ENCODE measurements at places on chromosomes 6 and 20.

GRCh38 chr20:57860576-57860975 is 150.8 kb upstream of the PMEPA1 start:
- no peak for DNase-seq

DNA sequence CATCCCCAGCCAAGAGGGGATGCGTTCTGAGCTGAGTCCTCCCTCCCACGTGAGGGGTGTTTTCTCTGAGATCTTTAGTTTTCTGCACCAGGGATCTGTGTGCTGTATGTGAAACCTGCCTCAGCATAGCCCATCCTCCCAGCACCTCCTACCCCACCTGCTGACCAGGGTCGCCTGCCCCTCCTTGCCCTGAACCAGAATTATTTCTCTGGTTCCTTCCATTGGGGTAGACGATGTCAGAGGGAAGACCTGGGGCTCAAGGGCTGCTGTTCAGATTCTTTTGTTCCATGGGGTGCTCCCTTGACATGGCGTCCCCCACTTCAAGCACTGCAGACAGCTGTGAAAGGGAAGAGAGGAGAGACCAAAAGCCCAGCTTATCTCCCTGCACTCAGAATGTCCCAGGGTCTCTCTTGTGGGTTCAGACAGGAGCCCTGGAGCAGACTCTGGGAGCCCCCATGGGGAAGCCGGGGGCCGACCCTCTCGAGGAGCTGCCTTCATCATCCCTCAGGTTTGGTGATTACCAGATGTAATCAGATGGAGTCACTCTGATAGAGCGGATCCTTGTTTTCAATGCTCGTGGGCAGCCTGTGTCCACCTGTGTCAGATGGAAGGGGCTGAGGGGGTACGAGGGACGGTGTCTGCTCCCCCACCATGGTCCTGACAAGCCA is 74.3 kb downstream of the ERMARD start:
- no peak for DNase-seq

DNA sequence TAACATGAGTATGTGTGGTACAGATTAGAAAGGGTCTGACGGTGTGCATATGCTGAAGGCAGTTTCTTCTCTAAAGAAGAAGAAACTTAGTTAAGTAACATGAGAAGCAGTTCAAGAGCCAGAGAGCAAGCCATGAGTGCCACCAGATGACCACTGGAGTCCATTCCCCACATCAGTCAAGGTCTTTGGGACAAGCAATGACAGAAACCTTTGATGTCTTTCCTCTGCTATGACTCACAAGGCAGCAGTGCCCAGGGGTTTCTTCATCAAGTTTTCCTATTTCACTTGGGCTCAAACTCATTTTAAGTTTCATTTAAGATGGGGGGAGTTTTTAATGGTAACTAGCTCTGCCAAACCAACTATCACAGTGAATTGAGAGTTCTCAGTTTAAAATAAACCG is 303.8 kb upstream of the TBX18 start:
- DNase-seq = no peak

DNA sequence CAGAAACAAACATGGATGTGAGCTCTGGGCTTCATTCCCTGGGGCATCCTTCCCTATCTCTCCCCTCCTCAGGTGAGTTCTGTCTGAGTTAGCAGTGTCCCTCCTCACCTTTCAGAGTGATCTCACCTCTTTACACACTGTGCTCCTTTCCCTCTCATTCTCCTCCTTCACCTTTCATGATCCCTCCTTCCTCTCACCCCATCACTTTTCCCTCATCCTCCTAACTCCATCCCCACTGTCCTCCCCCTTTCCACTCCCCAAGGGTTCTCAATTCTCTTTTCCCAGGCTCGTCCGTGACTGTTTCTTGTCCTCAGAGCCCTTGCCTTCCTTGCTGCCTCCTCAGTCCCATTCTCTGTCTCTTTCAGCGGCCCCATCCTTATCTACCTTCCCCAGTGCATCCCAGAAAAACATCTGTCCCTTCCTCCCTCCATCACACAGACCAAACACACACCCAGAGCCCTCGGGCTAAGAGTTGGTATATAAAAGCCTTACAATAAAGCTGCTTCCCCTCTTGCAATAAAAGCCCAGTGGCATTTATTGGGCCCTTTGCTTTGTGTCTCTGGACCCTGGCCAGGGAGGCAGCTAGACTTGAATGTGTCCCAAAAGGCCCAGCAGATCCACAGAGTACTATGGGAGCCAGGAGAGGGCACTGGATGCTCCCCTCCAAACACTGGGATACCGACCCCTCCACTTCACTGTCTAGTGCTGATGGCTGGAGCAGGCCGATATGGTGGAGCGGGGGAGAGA is 1.9 kb downstream of the RNF39 start:
- no peak for DNase-seq

- DNase-seq = no peak
These were observed 13.8 kb downstream of the ECT2L start for GRCh38 chr6:138809677-138810076.

DNA sequence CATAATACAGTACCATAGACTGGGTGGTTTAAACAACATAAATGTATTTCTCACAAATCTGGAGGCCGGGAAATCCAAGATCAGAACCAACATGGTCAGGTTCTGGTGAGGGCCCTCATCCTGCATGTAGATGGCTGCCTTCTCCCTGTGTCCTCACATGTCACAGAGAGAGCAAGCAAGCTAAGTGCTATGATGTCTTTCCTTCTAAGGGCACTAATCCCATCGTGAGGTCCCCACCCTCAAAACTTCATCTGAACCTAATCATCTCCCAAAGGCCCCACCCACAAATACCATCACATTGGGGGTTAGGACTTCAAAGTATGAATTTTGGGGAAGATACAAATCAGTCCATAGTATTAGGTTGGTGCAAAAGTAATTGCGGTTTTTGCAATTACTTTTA is 56.8 kb downstream of the CCDC170 start:
- no peak for DNase-seq

GRCh38 chr20:103456-103855 is 16.0 kb downstream of the DEFB125 start:
- DNase-seq = no peak

DNA sequence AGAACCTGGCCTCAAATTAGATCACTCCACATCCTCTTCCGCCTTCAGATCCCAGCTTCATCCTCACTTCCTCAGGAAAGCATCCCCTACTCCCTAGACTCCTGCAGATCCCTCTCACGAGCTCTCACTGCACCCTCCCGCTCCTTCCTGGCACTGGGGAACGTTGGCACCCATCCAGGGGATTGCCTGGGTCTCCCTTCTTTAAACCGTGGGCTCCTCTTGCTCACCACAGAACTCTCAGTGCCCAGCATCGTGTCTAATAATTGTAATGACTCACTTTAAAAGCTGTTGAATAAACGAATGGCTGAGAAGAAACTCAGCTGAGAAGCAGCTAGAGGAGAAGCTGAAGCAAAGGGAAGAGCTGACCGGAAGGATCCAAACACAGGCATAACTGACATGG is 20.4 kb downstream of the ZC3H12D start:
- DNase-seq = no peak

- no peak for DNase-seq
These were observed 8.8 kb downstream of the RSPH3 start for GRCh38 chr6:158991017-158991723.

- DNase-seq = no peak
These were observed 3.0 kb upstream of the TMEM14C start for GRCh38 chr6:10719964-10720264.

DNA sequence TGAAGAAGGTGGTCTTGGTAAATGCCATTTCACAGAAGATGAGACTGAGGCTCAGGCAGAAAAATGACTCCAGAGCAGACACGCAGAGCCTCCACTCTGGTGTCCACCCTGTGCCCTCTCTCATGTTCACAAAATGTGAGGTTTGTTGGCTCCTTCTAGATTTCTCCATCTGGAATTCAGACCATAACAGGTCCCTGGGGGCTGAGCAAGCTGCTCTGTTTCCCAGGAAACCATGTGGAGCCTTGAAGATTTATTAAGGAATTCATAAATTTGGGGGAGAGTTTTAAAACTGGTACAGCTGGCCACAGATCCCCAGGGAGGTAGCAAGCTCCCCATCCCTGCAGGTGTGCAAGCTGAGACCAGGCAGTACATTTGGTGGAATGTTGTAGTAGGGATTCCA is 38.8 kb upstream of the SIRPA start:
- DNase-seq = peak; percentile 61

DNA sequence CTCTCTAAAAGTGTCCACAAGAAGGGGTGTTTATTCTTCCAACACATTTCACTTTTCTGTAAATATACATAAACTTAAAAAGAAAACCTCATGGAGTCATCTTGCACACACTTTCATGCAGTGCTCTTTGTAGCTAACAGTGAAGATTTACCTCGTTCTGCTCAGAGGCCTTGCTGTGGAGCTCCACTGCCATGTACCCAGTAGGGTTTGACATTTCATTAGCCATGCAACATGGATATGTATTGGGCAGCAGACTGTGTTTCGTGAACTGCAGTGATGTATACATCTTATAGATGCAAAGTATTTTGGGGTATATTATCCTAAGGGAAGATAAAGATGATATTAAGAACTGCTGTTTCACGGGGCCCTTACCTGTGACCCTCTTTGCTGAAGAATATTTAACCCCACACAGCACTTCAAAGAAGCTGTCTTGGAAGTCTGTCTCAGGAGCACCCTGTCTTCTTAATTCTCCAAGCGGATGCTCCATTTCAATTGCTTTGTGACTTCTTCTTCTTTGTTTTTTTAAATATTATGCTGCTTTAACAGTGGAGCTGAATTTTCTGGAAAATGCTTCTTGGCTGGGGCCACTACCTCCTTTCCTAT is 17.9 kb downstream of the IRF4 start:
- no peak for DNase-seq

- no peak for DNase-seq
These were observed 243.7 kb downstream of the TFAP2C start for GRCh38 chr20:56872620-56873458.

DNA sequence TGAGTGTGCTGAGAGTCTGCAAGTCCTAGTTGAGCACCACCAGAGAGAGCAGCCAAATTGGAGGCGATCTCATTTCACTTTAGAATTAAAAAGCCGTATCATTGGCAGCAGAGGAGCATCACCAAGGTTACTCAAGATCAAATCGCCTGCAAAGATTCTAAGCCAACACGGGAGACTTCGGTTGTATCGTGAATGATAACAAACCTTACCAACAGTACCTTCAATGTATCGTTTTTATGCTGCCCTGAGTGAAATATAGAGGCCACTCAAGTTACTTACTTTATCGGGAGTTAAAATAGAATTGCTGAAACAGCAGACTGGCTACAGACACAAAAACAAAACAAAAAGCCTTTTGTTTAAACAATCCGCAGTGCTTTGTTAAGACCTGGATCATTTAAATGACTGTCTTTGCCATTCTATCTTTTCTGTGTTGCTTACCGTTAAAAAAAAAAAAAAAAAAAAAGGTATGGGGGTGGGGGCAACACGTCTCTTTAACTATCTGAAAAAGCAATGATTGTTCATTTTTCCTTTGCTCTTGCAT is 14.2 kb downstream of the NHSL1 start:
- DNase-seq = no peak

GRCh38 chr6:89242574-89243330 is 25.6 kb upstream of the GABRR1 start:
- DNase-seq = peak; percentile 68

GRCh38 chr6:95784869-95785268 is 207.5 kb downstream of the MANEA start:
- no peak for DNase-seq

DNA sequence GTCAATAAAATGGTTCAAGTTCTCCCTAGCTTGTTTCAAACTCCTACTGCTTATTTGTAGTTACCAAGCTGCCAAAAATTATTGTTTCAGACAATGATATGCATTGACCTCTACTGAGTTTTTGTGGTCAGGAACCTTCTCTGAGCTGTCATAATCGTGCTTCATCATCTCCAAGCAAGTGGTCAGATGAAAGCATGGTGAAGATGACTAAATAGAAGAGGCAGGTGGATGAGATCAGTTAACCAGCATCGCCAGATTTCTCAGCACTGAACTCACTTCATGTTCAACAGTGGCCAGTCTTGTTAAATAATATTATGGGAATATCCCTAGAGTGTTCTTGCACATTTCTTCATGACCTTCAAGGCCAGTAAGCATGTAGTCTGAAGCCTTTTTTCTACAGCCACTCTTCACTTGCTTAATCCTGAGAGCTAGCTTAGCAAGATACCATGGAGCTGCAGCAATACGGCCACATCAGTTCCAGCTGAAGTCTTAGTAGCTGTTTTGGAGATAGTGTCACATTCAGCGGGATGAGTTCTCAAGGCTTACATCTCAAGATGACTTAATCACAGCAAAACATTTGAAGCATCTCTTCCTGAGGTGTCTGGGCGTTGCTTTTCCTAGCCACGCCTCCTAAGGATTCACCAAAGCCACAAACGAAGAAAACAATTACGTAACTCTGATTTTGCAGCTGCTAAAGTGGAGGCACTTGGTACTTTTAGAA is 101.6 kb upstream of the TMEM30A start:
- DNase-seq = no peak

GRCh38 chr20:22925613-22925983 is 109.5 kb upstream of the SSTR4 start:
- DNase-seq = no peak

GRCh38 chr6:54428431-54428830 is 120.2 kb downstream of the TINAG start:
- DNase-seq = no peak

- no peak for DNase-seq
These were observed 5.9 kb downstream of the AARS2 start for GRCh38 chr6:44307217-44307616.

- no peak for DNase-seq
These were observed 58.9 kb downstream of the GMDS start for GRCh38 chr6:2186516-2186915.

DNA sequence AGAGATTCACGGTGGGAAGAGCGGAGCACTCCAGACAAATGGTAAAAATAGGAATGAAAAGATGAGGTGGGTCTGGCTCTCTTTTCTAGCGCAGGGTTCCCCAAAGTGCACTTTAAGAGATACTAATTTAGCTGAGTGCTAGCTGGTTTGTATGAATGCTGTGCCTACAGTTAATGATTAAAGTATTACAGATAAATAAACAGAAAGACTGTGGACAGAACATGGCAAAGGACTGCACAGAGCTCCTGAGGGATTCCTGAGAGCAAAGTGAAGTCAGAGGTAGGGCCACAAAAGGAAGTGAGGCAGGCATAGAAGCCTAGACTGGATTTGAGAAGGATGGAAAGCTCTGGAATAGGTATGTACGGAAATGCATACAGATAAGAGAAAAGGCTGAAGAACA is 114.5 kb downstream of the INSM1 start:
- DNase-seq = no peak

DNA sequence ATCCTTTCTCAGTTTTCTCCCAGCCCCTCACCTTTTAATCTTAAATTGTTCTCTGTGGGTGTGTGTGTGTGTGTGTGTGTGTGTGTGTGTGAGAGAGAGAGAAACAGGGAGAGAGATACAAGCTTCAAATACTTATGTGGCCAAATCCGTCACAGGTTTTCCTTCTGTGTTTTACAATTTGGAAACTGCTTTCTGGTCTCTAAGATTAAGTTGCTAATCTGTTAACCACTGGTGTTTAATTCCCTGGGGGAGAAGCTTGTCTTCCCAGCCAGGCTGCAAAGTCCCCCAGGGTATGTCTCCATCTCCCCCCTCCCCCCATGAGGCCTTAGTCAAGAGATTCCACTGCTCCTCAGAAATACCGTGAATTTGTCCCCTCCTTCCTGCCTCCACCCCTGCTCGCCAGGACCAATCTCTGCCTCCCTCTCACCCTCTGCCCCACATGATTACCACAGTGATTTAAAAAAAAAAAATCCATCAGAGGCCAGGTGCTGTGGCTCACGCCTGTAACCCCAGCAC is 49.0 kb downstream of the RIPOR3 start:
- DNase-seq = no peak

- DNase-seq = no peak
These were observed 95.4 kb upstream of the CEP85L start for GRCh38 chr6:118746825-118747174.

GRCh38 chr6:11889572-11889971 is 111.0 kb upstream of the ADTRP start:
- no peak for DNase-seq

Measured in DMS 273 treated with DMSO at 0.1 percent for 48 hours (cell line).